CD8-positive, alpha-beta memory T cell (primary cell): ENCODE measurements at places on chromosomes 7 and 10.

DNA sequence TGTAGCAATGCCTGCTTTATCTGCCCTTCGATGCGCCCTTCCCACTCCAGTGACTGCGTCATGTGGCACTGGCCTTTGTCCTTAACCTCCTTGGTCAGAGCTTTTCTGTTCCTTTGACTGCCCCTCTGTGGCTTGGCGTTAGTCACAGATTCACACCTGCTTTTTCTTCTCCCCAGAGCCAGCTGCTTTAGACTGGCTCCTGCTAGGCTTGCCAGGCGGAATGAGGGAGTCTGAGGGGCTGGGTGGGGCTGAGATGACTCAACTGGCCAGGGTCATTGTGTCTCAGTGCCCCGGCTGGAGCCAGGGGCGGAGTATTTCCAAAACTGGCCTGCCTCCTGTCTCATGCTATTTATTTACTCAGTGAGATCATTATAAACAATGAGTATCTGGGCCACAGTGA lies 194.1 kb downstream of the EMX2 start:
- DNase-seq: no peak

DNA sequence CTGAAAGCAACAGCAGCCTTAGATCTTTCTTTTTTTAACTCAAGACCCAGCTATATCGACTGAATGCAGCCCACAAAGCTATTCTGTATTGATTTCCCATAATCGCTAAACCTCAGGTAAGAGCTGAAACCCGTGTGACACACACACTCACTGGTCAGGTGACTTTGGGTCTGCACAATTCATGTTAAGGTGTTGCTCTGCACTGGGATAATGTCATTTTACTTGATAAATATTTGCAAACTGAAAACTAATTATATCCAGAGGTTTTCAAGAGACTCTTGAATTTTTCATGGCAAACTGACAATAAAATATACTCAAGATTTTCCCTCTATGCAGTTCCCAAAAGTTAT lies 33.1 kb downstream of the SCRN1 start:
- DNase-seq: no peak

GRCh38 chr7:85067371-85067770 lies 119.5 kb downstream of the SEMA3D start:
- no peak for DNase-seq

DNA sequence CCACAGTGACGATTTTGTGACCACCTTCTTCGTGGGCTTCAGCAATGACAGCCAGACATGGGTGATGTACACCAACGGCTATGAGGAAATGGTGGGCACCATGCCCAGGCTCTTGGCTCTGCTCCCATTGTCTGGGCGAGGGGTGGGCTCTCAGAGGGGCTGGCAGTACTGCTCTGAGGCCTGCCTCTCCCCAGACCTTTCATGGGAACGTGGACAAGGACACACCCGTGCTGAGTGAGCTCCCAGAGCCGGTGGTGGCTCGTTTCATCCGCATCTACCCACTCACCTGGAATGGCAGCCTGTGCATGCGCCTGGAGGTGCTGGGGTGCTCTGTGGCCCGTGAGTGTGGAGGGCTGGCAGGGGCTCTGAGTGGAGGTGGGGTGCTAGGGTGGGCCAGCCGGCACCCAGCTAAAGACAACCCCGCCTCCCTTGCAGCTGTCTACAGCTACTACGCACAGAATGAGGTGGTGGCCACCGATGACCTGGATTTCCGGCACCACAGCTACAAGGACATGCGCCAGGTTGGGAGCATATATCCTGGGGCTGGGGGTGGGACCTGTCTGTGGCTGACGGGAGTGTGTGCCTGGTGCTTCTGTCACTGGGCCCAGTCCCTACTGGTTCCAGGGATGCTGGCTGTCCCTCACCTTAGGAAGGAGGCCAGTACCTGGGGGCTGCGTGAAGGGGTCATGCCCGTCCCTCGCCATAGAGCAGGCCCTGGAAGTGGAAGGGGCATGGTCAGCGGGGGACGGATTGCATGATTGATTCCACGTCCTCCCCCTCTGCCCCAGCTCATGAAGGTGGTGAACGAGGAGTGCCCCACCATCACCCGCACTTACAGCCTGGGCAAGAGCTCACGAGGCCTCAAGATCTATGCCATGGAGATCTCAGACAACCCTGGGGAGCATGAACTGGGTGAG lies 6.8 kb downstream of the AEBP1 start:
- DNase-seq: no peak

DNA sequence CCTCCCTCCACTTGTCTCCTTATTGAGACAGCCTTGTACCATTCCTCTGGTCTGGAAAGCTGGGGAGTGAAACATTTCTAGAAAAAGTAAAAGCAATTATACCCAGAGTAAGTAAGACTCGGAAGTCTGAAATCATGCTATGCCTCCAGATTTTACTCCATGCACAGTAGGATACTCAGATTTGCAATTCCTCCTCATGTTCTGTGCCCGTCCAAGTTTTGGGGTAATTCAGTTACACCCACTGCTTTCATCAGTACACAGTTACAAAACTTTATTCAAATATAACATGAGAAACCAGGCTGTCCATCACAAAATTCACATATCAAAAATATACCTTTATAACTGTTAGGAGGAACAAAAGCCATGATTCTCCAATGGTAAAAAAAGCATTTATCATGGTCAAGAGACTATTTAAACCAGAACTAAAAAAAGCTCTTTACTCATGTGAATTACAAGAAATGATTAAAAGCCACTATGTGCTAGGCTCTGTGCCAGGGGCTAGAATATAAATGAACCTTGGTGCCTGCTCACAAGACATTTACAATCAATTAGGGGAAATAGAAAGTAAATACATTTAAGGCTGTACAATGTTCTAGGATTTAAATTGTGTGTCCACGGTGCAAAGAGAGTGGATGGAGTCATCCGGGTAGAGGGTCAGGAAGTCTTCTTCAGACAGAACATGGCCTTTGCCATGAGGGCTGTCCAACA lies 320.2 kb downstream of the ELMO1 start:
- DNase-seq: no peak

DNA sequence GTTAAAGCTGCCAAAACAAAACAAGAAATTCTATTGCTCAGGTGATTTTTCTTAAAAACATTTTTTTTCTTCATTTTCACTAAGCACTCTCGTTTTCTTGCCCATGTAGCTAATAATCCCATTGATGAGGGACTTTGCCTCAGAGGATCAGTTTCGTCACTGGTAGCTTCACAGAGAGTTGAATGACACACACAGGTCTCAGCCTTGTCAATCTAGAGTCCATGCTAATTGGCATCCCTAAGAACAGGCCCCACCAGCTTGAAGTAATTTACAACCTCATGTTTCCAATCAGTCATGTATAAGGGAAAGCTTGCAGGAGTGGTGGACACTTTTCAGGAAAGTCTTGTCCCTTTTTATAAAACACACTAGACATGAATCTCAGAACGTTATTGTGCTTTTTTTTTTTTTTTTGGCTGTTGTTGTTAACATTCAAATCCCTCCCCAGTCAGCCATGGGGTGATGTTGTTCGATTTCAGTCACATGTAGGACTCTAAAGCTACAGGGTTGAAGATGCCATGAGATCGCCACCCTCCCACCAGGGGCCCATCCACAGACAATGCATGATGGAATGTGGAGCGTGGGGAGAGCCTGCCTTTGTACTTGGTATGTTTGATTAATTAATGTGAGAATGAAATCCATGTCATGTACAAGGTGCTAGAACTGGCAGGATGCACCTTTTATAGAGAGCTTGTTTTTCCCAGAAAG lies 232.4 kb upstream of the FZD8 start:
- DNase-seq: no peak

DNA sequence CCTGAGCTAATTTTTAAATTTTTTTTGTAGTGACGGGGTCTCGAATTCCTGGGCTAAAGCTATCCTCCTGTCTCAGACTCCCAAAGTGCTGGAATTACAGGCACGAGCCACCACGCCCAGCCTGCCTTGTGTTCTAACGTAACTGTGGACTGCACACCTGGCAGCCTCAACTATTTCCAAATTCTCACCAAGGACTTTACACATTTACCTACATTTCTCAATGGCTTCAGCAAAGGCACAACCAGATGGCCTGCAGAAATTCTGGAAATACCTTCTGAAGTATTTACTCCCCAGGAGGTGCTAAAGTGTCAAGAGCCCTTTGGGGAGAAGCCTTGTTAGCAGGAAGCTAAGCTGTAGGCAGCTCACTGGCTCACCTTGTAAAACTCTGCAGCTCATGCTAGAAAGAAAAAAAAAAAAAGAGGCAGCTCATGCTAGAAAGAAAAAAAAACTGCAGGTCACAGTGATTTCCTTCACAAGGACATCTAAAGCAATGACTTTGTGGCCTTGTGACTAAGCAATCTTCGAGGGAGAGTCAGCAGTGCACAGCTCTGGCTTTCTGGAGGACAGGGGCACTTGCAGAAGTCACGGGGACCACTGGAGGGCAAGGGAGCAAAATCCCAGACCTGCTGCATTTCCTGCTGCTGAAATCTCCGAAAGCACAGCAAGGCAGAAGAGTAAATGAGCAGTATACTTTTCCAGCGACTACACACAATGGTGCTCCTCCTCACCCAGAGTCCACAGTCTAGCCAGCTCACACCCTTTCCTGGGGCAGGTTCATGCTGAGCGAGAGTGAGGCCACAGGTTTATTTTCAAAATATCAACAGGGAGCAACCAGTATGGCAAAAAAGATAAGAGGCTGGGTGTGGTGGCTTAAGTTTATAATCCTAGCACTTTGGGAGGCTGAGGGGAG lies 40.4 kb downstream of the BAIAP2L1 start:
- DNase-seq: no peak
